ENCODE measurements at places on chromosomes 3 and 15. TPM values are rescaled to one million over a fixed set of nuclear protein-coding genes. Genes with fewer than 3 reads are reported as not detected.

DNA sequence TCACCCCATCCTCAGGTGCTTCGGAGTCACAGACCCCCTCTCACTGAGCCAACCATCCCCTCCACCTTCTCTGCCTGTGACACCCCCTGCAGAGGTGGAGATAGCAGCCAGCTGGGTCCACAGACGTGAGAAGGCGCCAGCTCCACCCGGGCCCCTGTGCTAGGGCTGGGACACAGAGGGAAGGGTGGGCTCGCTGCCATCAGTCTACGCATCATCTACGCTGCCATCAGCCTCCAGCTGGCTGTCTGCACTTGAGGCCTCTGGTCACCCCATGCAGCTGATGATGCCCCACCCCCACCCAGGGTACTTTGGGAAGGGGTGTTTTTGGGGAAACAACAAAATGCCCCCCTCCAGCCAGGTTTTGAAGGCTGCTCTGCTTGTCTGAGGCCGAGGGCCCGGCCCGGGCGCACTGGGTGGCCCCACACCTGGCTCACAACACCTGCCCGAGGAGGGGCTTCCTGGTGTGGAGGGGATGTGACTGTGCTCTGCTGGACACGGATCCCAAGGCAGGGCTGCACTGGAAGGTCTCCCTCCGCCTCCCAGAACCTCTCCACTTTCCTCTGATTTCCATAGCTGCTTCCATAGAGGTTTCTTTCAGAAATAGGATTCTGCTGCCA lies 163.4 kb upstream of the IQSEC1 start:
- DNase-seq: no peak

The COL7A1 gene
- polyA plus RNA-seq: 9.3 TPM

GRCh38 chr3:119331661-119332060 lies 37.5 kb downstream of the ARHGAP31 start:
- no peak for DNase-seq

DNA sequence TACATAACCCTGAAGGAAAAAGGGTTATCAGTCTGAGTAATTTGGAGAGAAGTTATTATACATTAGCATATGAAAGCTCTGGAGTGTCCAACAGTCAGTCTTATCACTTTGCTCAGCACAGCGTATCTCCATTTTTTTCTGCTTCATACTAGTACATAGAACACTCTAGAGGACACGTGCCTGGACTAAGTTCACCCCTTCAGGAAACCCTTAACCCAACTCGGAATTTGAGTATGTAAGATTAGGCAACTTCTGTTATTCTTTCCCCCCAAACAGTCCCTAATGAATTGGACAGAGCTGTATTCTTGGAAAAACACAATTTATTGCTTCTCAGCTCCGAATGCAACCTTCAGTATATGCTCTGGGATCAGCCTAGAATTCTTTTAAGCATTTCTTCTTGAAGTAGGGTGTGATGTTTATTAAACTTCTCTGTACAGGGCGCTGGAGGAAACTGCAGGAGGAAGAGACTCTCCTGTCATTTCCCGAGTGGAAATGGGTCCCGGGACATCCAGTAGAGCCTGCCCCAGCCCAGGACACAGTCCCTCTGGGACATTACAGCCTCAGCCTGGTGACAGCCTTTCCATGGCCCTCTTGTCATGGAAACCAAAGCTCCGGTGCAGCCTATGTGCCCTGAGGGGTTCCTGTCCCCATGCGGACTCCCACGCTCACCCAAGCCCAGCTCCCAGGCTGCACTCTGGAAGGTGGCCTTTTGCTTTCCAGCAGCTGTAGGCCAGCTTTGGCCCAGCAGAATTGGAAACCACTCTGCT lies 37.3 kb upstream of the CMTM8 start:
- peak; percentile 45 for DNase-seq

GRCh38 chr15:67248011-67248505 lies 6.4 kb downstream of the AAGAB start:
- no peak for DNase-seq

DNA sequence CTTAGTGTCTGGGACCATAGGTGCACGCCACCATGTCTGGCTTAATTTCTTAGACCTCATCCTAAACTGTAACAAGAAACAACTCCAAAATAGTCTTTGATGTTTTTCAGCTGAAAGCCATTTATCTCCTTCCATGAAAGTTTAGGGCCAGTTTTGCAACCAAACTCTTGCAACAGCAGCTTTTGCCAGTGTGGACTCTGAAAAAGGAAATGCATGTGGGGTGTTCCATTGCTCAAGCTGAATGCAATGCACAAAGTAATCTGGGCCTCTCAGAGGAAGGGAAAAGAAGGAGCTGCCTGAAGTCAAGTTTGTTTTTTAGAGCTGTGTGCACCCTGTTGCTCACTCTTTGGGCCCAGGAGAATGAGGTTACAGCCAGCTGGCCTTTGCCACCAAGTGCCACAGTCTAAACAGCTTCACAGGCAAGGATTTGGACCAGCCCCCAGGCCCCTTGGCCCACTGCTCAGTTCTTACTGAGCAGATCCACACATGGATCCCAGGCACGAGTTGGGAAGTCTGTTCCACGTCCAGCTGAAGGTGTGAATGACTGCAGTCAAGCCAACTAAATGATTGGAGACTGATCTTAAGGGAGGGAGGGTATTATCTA lies 212.3 kb upstream of the LRRFIP2 start:
- DNase-seq: no peak

DNA sequence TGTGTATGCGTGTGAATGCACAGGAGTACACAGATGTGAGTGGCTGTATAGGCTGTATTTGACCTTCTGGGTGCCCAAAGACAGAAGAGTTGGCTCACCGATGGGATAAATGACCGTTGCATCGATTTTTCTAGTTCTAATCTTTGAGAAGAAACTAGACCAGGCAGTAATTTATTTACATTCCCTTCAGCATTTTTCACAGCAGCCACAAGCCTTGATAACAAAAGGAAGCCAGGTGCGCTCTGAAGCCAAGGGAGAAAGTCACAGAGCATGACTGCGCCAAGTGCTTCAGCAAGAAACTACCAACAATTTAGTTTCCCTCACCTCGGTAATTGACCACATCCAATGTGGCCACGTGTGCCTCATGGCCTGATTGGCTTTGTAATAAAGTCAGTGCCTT lies 5.9 kb upstream of the FAM3D start:
- no peak for DNase-seq

DNA sequence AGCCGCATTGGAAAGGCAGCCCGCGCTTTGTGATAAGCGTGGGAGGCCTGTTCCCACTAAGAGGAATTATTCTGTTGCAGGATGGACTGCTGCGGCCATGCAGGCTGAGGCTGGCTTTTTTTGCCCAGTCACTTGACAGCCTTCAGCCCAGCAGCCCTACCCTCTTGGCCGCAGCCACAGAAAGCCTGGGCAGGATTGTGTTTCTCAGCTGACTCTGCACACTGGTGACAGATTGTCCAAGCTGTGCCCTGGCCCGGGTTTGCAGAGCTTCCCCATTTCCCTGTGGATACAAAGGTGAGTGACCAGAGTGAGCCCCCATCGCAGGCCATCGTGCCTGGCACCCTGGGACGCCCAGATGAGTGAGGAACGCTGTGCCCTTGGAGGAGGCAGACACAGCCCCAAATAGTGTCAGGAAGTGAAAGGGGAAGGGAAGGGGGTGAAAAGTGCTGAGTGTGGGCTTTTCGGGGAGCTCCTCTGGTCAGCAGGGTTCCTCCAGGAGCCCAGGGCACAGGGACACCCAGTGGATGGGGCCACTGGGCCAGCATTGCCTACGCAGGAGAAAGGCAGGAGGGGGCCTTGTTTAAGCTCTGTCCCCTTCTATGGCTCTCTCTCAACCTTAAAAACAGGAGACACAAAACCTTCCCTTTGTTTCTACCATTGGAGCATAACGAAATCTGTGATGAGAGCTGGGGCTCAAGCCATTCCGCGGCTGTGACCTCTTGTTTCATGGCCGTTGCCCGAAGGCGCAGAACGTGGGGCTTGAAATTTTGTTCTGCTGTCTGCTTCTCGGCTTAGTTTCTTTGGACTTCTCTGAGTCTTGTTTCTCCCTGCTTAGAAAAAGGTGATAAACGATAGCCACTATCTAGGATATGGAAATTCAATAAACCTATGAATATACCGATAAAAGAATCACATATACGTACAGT lies 91.5 kb upstream of the MEF2A start:
- DNase-seq: no peak

DNA sequence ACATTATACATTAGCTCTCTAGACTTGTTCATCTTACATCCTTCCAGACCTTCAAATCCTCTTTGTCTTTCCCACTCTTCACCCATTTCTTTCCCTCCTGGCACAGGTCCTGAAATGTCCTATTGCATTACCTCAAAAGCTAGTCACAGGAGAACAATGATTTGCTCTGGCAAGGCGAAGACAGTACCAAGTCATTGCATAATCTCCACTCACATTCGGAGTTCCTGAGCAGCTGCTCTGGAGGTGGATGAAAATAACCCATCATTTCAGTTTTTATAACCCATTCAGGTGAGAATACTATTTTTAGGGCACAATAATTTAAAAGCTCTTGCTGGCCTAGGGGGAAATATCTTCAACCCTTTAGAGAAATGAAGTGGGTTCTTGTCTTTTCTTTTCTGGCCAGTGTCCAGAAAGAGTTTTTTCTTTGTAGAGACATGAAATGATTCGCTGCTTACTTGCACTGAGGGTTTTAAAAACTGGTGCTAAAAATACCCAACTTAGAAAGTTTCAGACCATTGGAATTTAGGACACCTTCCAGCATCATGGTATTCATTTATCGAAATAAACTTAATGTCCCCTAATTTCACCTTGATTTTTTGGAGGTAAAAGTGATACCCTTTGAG lies 23.4 kb upstream of the DYNC1LI1 start:
- DNase-seq: no peak

DNA sequence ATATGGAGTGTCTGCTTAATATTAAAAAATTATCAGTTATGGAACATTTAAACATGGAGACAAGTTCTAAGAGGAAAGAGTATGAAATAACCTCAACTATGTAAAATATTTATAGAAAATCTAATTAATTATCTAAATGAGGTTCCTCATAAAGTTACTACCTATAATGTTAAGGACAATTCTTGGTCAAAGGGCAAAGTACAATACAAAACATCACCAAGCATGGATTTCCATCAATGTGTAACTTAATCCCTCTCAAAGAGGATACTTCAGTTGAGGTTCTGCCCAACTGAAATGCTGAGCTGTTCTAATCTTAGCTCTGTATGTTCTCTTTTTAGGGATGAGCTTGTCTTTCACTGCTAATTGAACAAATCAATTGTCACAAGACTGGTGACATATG lies 56.0 kb upstream of the CHRM5 start:
- DNase-seq: no peak

The MESP1 gene
- polyA plus RNA-seq: 1.3 TPM

GRCh38 chr15:49154359-49154758 lies 1.0 kb downstream of the COPS2 start:
- DNase-seq: no peak

The RLBP1 gene
- polyA plus RNA-seq: 0.30 TPM

DNA sequence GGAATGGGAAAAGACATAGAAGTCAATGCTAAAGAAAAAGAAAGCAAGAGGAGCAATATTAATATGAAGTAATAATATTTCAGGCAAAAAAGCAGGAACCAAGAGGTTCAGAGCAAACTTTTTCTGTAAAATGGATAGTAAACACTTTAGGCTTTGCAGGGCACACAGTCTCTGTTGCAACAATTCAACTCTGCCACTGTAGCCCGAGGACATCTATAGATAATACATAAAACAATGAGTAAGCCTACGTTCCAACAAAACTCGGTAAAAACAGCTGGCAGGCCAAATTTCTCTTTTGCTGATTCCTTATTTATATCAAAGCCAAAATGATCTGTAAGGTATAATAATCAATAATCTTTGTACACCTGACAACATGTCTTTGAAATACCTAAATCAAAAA lies 56.8 kb downstream of the SMAD6 start:
- DNase-seq: no peak

The GOLGA6D gene
- 0.25 TPM for polyA plus RNA-seq

- no peak for DNase-seq
These were observed 222.3 kb upstream of the CDIN1 start for GRCh38 chr15:36356978-36357601.

DNA sequence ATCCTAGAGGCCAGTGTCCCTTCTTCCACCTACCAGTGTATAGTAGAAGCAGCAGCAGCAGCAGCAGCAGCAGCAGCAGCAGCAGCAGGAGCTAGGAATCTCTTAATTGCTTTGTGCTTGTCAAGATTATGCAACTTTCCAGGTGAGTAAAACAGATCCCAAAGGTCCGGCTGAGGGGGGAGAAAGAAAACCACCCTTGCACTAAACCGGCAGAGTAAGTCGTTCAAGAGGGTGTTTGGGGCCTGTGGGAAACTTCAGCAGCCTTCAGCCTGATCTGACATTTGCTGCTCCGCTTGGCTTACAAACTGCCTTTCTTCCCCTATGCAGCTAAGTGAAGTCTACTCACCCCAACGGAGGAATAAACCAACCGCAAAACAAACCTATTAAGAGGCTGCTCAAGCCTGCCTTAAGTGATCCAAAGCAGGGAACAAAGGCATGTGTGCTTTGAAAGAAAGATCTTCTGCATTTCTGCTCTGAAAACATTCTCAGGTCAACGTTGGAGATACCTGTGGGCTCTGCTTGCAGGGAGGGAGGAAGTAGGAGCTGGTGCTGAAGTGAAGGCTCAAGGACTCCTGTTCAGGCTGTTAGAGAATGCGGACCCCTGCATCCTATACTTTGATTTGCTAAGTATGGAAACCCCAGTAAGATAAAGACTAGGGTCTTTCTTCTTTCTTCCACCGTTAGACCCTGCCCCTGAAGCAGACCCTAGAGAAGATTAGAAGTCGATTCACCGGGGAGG lies 35.7 kb upstream of the DLG1 start:
- no peak for DNase-seq

The CACNA1D gene
- 1.0 TPM for polyA plus RNA-seq

DNA sequence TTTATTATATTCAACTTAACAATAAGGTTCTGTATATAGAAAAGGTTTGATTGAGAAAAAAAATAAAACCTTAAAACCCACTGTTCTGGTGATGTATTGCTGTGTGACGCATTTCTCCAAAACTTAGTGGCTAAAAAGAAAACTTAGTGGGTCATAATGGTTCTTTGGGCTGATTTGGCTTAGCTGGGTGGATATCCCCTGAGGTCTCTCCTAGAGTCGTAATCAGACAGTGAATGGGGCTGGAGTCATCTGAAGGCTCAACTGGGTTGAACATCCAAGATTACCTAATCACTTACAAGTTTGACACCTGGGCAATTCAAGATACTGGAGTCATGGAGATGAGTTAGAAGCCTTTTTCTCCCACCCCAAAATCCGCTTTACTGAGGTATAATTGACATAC lies 111.6 kb upstream of the TBL1XR1 start:
- DNase-seq: no peak

GRCh38 chr3:57434041-57434440 lies 110.1 kb downstream of the DNAH12 start:
- no peak for DNase-seq

DNA sequence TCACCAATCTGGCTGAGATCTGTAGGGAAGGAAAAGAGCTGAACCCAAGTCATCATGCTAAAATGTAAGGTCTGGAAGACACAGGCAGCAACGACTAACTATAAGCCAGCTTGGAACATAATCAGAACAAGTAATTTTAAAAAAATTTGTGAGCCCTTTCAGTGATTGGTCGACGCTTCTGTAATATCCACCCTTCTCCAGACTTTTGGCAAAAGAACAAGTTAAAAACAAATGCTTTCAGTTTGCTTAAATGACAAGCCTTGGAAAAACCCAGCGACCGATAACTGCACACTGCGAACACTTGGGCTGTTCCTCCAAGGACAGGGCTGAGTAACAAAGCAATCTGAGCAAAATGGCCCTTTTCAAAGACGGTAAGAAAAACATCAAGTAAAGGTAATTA lies 49.6 kb downstream of the PCSK6 start:
- DNase-seq: peak; percentile 67

The LPCAT4 gene
- polyA plus RNA-seq: 40.1 TPM

- DNase-seq: peak; percentile 55
These were observed 523 bp downstream of the HDAC11 start for GRCh38 chr3:13480340-13481318.

All from hindlimb muscle (tissue), 1 donor.